ENCODE measurements at places on chromosomes 2 and 18. TPM values are rescaled to one million over a fixed set of nuclear protein-coding genes. Genes with fewer than 3 reads are reported as not detected.

- DNase-seq: no peak
Observed at GRCh38 chr2:222637067-222637466, 18.8 kb downstream of the FARSB start.

DNA sequence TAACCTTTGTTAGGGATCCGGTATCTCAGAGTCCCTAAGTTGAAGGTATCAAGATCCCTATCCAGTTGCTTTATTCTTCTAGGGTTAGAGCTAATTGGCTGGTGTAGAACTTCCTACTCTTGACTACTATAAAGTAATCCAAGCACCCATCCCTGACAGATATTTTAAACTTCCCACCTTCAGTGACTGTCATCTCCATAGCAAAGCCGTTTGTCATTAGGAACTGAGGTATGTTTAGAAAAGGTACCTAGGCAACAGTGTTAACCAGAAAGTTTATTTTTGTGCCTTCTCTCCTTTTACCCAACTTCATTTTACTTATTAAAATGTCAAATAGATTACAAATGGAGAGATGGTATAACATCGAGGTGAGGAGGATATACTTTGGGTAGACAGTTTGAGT is 4.5 kb downstream of the FAM117B start:
- DNase-seq: no peak

NXPH2 gene
- polyA plus RNA-seq: 0.98 TPM

ACKR3 gene
- polyA plus RNA-seq: 32.0 TPM

GRCh38 chr2:124668161-124668560 is 643.1 kb downstream of the CNTNAP5 start:
- no peak for DNase-seq

- no peak for DNase-seq
Observed at GRCh38 chr2:100011272-100011731, 131.1 kb downstream of the AFF3 start.

BCL2 gene
- polyA plus RNA-seq: 10.6 TPM

POTEC gene
- 0.06 TPM for polyA plus RNA-seq

DNA sequence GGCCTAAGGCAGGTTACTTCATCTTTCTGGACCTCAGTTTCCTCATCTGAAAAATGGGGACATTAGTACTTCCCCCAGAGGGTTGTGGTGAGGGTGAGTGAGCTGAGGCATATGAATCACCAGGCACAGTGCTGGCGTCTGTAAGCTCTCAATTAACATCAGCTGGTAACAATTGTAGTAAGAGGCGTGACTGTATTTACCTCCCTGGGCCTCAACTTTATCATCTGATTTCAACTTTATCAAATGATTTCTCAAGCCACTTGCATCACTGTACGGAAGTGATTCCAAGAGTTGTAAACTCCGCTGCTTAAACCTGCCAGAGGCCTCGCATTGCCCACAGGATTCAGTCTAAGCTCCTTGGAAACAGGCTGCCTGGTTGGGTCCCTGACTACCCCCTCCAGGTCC is 53.6 kb upstream of the PKDCC start:
- no peak for DNase-seq

GRCh38 chr2:11521775-11522174 is 12.1 kb upstream of the GREB1 start:
- no peak for DNase-seq

LYPD6B gene
- polyA plus RNA-seq: 35.8 TPM

NCKAP1 gene
- 125 TPM for polyA plus RNA-seq

GRCh38 chr2:169363560-169364150 is 1.3 kb upstream of the LRP2 start:
- peak; percentile 65 for DNase-seq

DNA sequence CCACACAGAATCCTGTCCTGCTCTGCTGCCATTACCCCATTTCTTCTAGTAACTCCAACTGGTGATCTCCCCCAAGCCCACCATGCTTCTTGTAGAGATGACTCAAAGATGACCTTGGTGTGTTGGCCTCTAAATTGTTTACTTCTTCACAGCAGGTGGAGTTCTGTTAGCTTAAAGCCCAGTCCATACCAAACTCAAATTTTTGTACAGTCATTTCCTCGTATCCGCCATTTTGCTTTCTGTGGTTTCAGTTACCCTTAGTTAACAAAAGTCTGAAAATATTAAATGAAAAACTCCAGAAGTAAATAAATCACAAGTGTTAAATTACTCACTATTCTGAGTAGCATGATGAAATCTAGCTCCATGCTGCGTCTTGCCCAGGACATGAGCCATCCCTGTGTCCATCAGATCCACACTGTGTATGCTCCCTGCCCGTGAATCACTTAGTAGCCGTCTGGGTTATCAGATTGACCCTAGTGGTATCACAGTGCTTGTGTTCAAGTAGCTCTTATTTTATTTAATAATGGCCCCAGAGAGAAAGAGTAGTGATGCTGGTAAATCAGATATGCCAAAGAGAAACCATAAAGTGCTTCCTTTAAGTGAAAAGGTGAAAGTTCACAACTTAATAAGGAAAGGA is 133.3 kb upstream of the NOL4 start:
- no peak for DNase-seq

DNA sequence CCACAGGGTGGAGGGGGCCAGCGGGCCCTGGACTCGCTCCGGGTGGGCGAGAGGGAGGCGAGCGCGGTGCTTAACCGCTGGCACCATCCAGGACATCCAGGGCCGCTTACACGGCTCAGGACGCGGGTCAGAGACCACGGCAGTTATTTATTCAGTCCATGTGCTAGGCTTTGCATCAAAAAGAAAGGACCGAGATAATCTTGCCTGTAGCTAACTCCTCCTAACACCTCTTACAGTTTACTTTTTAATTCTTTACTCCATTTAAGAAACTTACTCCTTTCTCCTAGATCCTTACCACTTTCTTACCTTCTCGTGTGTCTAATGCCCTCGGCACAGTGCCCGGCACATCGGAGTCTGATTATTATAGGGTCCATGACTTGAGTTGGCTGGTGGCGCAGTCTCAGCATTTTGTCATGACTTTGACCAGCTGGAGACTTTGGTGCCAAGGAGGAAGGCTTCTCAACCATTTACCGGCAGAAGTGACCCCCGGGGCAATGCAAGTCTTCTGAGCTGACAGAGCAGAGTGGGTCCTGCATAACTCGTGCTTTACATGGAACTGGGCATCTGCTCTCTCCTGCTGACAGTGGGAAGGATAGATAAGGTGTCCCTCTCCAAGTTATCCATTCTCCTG is 503 bp downstream of the ANXA4 start:
- DNase-seq: no peak

GAREM2 gene
- 7.3 TPM for polyA plus RNA-seq

IL36B gene
- polyA plus RNA-seq: not detected

DNA sequence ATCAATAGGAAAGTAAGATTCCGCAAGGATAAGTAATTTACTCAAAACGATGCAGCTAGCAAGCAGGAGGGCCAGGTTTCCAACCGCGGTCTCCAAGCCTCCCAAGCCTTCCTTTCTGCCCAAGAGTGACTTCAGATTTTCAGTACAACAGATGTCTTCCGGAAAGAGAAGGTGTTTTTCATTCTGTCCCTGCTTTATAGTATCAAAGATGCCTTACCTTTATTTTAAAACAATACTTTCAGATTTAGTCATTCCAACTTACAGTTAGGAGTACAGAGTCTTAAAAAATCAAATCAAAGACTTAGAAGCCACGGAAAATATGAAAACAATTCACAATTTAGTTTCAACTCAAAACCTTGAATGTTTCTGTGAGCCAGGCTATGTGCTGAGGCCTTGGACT is 43.6 kb downstream of the CYB5A start:
- DNase-seq: no peak

CCDC74B gene
- 4.7 TPM for polyA plus RNA-seq

CAMKMT gene
- polyA plus RNA-seq: 10.6 TPM

CYP26B1 gene
- 5.0 TPM for polyA plus RNA-seq

- DNase-seq: no peak
Observed at GRCh38 chr18:34085140-34085739, 139.5 kb downstream of the NOL4 start.

GRCh38 chr2:197869041-197869440 is 64.6 kb downstream of the PLCL1 start:
- DNase-seq: no peak

- DNase-seq: peak; percentile 10
Observed at GRCh38 chr2:64987001-64987955, 1.9 kb upstream of the SLC1A4 start.

BARD1 gene
- 11.3 TPM for polyA plus RNA-seq

- no peak for DNase-seq
Observed at GRCh38 chr2:68426848-68427579, 40.1 kb downstream of the FBXO48 start.

DAPL1 gene
- polyA plus RNA-seq: not detected

DNA sequence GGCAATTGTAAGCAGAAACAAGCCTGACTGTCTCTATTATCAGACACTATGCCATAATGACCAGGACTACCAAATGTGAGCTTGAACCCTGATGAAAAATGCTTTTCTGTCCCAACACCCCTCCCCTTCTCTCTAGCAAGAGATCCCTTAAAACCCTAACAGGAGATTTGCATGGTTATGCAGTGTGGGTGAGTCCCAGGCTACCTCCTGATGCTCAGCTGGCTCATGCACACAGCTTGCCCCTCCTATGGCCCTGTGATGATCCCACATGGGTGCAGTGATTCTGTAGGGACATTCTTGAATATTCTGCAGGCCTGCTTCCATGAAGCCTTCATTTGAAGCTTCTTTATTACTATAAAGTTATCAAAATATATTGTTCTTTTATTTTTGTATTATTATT is 357.4 kb downstream of the AKAIN1 start:
- no peak for DNase-seq

DNA sequence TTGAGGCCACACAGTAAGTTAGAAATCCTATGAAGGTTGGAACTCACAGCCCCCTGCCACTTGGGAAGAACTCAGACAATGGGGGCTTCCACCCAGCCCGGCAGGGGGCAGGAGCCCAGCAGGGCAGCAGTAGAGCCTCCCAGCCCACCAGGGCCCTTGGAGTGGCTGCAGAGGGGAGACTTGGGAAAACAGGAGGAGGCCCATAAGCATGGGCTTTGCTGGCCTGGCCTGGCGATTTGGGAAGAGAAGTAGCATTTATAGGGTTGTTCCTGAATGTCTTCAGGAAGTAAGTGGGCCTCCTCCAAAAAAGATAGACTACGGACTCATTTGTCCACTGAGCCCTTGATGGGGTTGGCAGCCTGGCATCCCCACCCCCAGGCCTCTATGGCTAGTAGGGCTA is 17.4 kb upstream of the FOSL2 start:
- no peak for DNase-seq

IL18R1 gene
- 3.8 TPM for polyA plus RNA-seq

FIGN gene
- polyA plus RNA-seq: 4.9 TPM

NGEF gene
- polyA plus RNA-seq: 0.93 TPM

GRCh38 chr18:44871771-44872170 is 191.1 kb downstream of the SETBP1 start:
- DNase-seq: no peak

CDH20 gene
- polyA plus RNA-seq: 0.26 TPM

SLC5A7 gene
- polyA plus RNA-seq: 0.13 TPM

EMILIN1 gene
- 245 TPM for polyA plus RNA-seq

GRCh38 chr2:49002750-49003149 is 151.6 kb downstream of the FSHR start:
- peak; percentile 51 for DNase-seq

- DNase-seq: no peak
Observed at GRCh38 chr2:16644221-16644925, 21.3 kb downstream of the CYRIA start.

GRCh38 chr2:237867465-237867864 is 8.0 kb downstream of the RAMP1 start:
- no peak for DNase-seq

GRCh38 chr18:2540575-2540974 is 30.7 kb downstream of the METTL4 start:
- DNase-seq: no peak

GRCh38 chr18:45678441-45678840 is 45.5 kb upstream of the SLC14A1 start:
- no peak for DNase-seq

DNA sequence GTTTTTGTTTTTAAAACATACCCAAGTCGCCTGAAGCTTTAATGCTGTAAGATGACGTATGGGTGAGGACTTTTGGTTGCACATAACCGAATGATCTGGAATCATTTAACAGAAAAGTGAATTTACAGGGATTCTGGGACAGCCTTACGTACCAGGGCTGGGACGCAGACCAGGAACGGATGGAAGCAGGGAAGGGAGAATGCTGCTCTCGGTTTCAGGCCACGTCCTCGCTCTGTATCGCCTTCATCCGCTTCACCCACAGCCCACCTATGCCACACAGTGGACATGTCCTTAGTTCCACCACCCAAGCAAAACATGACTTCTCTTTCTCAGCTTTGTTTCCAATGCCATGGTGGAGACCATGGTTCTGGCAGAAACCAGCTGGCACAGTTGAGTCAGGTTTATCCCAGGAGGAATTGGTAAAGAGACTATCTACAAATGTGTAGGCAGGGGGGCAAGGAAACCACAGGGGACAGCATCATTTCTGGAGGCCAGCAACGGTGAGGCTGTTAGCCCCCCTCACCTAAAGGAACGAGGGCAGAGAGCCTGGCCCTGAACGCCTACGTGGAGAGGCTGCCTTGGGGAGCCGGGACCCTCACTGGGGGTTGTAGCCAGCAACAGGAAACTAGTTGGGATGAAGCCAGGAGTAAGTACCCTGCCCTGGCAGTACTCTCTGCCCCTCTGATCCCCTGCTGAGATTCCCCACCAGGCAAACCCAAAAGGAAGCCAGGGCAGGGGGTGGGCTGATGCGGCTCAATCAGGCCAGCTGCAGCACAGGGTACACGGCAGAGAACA is 132.5 kb downstream of the NDUFA10 start:
- no peak for DNase-seq

DNA sequence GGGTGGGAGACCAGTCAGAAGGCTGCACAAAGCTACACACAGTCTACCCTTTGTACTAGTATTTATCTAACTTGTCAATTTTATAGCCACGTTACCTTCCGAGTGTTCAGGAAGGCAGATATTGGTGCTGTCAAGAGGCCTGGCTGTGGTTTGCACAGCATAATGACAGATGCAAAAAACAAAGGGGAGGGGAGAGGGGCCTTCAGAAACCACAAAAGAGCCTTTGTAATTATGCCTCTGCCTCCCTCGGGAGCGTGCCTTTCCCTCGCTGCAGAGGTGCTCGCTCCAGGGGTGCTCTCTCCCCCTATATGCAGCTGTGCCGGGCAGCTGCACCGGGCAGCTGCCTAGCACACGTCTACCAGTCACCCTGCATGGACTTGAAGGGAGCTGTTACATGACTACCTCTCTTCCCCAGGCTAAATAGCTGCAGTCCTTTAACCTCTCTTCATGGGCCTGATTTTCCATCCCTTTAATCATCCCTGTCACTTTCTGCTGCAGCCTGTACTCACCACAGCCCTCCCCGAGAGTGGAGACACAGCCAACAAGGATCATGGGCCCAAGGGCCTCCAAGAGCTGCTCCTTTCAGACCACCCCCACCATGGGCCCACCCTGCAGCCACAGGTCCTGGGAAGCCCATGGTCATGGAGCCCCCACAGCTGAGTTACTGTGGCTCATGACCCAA is 168.4 kb upstream of the PKDCC start:
- DNase-seq: no peak

DNA sequence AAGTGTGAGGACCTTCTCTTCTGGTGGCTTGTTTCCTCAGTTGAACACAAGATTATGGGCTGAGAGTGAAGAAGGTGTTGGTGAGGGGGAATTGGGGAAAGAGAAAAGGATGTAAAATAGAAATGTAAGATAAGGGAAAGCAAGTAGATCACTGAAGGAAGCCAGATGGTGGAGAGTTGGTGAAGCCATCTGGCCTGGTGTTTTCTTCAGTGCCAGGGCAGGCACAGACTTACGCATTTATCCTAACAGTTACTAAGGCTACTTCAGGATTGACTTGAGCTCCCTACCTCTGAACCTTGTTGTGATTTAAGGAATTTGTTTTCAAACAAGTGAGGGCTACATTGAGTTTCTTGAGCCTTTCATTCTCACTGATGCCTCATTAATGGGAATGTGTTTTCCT is 113.8 kb downstream of the GALNT1 start:
- no peak for DNase-seq

- no peak for DNase-seq
Observed at GRCh38 chr18:12321333-12321732, 13.3 kb downstream of the TUBB6 start.

MC5R gene
- not detected for polyA plus RNA-seq

Data from left lung (tissue), 14 donors.